Left hindlimb (tissue), 1 donor: ENCODE measurements at places on chromosomes 2 and 18.

DNA sequence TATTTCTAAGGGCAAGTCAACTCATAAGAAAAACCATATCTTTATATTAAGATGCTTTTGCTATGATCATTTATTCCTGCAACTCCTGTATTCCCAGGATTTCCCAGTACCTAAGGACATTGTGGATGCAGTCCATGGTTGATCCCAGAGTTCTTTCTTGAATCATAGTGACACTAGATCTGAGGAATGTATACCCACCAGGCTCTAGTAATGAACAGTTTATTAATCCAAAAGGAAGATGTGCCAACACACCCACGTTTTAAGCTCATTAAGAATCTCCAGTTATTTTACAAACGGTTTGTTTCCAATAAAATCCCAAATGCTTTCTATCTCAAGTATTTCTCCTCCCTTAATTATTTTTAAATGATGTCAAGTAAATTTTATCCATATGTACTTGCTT lies 210.8 kb upstream of the ZEB2 start:
- no peak for DNase-seq

DNA sequence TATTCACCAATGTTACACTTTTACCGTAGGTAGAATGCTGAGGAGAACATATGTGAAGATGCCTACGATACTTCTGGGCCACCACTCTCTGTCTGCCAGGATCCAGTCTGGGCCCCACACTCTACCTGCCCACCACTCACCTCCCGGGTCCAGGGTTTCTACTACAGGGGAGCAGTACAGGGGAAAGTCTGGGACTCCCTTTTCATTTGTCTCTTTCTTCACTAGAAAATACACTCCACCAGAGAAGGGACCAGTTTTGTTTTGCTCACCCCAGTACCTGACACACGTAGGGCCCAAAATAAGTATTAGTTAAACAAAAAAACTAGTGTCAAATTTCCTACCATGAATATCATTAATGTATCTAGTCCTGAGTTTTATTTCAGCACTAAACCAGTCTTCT lies 21.1 kb downstream of the KANSL3 start:
- no peak for DNase-seq

- DNase-seq, result no peak
Observed at GRCh38 chr2:198054299-198054698, 249.9 kb downstream of the PLCL1 start.

GRCh38 chr2:128270672-128271596 lies 47.7 kb downstream of the HS6ST1 start:
- no peak for DNase-seq

- DNase-seq, result no peak
Observed at GRCh38 chr2:10392951-10393639, 55.0 kb downstream of the ODC1 start.
